ENCODE measurements at places on chromosomes 16 and 17.

- DNase-seq, result no peak
Measured at GRCh38 chr17:80109713-80110446, 8.5 kb downstream of the GAA start.

GRCh38 chr16:19098173-19098572 lies 15.6 kb upstream of the ITPRIPL2 start:
- DNase-seq, result no peak

DNA sequence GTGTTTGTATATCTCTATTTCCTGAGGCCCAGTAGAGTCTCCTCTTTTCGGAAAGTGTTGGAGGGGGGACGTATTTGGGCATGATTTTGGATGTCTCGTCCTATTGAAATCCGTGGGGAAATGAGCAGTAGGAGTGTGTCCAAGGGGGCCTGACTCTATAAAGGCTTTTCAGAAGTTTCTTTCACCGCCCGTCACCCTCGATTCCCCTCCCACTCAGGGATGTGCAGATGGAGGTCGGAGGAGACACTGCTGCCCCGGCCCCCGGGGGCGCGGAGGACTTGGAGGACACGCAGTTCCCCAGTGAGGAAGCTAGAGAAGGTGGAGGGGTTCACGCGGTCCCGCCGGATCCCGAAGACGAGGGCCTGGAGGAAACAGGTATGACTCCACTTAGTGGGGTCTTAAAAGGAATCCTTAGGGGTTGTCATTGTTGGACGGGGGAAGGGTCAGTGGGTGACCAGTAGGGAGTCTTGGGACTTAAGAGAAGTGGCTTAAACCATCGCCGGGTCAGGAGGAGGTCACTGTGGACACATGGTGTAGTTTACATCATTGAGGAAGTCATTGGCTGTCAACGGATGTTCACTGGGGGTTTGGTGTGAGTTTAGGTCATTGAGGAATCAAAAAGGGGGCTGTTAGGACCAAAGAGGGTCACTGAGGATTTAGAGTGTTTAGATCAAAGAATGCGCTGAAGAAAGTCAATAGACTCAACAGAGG lies 424 bp downstream of the MON1B start:
- DNase-seq, result no peak

DNA sequence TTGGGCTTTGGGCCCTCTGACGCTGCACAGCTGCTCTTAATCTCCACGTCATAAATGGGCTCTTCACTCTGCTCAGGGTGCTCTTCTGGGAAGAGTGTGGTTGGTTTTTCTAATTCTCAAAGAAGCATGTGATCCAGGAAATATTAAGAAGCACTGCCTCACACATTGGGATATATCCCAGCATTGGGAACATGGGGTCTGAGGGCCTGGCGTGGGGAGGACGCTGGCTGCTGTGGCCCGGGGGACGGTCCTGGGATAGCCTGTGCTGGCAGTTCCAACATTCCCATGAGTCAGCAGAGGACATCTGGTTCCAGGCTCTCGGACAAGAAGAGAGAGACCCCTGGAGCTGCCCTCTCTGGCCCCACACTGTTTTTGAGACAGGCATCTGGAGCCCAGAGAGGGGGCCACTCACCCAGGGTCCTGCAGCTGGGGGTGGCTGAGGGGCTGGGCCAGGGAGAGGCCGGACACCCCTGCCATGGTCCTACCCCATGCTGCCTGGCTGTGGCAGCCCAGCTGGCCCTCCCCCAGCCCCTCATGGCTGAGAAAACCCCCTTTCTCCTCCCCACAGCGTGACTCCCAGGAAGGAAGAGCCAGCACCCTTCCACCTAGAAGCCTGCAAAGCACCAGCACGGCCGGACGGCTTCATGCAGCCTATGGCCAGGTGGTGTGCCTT lies 58.8 kb downstream of the NT5M start:
- DNase-seq, result no peak

Data from vagina (tissue), 2 donors.